Stimulated activated CD4-positive, alpha-beta T cell treated with anti-CD3 and anti-CD28 coated beads, TNF-alpha, amount 100 ng/mL, for 1 hour (primary cell): ENCODE measurements at places on chromosomes 5 and 9.

DNA sequence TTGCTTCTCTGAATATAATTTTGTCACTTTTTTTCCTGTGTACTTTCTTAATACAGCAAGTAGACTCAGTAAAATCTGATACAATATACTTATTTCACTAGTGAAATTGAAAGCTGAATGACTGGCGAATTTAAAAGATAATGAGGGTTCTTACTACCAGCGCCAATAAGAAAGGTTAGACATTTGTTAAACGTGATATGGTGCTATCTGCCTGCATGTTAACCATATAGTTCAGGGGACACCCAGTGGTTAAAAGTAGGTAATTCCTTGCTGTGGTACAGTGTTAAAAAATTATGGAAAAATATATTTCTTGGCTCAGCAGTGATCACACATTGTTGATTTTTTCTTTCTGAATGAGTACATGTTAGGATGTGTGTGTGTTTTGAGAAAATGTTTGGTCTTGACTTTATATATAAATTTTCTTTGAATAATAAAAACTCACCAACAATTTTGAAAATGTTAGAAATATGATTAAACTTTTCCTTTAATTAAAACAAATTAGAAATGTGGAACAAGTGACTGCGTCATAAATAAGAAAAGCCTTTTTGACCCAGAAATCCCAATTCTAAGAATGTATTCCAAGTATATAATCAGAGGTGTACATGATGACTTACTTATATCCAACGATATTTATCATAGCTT, 25.8 kb downstream of the CAST start:
- no peak for DNase-seq

- DNase-seq, result no peak
Observed at GRCh38 chr9:71796100-71796767, 27.9 kb upstream of the CEMIP2 start.

- DNase-seq, result no peak
Observed at GRCh38 chr5:119928974-119929373, 299.6 kb downstream of the FAM170A start.

- DNase-seq, result no peak
Observed at GRCh38 chr9:108021096-108021710, 531.6 kb upstream of the KLF4 start.

- DNase-seq, result no peak
Observed at GRCh38 chr5:166716856-166717492, 1574.5 kb upstream of the WWC1 start.

- DNase-seq, result no peak
Observed at GRCh38 chr5:125961150-125961549, 462.1 kb upstream of the GRAMD2B start.

- DNase-seq, result no peak
Observed at GRCh38 chr5:151684690-151685361, 1.9 kb downstream of the SPARC start.

DNA sequence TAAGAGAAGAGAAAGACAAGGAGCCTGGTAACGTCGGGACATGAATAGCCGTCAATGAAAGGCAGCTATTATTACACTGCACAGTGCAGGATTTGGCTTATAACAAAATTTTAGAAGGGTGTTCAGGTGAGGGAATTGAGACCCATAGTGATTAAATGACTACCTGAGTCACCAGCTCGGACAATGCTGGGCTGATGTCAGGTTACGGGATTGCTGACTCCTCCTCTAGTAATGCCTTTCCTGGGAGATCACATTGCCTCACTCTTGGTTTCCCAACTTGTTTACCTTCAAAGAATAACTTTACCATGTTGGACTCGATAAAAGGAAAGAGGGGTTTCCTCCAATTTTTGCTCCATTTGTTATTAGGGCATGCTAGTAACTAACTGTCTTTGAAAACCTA, 132.6 kb downstream of the GHR start:
- DNase-seq, result no peak

DNA sequence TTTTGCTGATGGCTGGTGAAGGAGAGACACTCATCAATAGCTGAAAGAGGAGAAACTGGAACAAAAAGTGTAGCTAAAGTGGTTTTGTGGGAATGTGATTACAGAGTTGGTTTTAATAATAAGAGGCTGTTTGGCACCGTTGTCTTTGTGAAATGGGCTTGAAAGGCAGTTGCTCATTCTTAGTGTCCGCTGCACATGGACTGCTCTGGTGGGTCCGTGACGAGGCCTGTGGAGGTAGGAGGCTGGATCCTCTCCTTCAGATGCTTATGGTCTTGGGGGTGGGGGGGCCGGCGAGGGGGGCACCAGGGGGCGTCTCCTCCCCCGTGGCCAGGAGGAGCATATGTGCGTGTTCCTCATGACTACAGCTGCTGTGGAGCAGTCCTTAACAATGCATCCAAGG, 29.8 kb downstream of the FUBP3 start:
- no peak for DNase-seq

GRCh38 chr5:149757197-149757947, 27.3 kb downstream of the PPARGC1B start:
- DNase-seq, result no peak

DNA sequence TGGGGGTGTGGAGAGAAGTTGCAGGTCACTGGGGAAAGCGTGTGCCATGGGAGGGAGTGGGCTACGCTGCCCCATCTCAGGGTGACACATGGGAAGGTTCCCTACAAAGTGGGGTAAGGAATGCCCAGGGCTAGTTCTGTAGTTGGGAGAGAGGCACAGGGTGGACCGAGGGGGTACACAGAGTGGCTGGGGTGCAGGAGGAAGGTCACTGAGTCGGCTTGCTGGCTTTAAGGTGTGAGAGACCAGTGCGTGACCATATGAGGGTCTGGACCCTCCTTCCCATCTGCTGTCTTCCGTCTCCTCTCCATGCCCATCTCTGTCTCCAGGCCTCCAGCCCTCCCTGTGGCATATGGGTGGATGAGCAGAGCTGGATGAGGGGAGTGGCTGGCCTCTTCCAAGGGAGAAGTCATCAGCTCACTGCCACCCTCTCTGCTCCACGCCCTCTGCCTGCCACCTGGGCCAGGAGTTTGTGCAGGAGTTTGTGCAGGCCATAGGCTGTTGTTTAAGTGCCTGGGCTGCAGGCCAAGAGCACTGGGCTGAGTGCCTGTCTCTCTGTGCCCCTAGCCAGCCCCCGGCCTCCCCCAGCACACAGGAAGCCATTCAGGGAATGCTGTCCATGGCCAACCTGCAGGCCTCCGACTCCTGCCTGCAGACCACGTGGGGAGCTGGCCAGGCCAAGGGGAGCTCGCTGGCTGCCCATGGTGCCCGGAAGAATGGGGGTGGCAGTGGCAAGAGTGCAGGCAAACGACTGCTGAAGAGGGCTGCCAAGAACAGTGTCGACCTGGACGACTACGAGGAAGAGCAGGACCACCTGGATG, 96.8 kb downstream of the PHF2 start:
- DNase-seq, result no peak

- no peak for DNase-seq
Observed at GRCh38 chr5:153714798-153715197, 224.3 kb downstream of the GRIA1 start.

DNA sequence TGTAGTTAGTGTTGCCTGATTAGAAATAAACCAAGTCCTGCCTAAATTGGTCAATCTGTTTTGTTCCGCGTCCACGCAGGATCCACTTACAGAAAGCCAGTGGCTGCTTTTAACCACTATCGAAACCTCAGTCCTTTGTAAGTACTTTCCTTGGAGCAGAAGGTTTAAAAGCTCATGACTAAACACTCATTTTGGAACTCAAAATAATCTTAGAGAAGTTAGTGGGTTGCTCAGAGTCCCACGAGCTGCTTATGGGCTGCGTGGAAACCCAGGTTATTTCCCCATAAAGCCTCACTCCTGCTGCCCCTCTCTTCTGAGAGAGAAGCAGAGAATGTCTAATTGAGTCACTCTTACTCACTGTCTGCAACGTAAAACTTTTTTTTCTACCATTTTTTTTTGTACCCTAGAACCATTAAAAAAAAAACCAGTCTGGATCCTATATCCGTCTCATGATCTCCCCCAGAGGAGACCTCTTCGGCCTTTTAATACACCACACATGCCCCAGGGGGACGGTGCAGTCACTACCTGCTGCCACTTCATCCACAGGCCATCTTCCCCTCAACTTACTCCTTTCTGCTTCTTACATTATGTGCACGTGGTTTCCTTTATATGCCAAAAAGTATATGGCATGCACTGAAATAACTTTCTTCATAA, 7.6 kb downstream of the BASP1 start:
- DNase-seq, result no peak

GRCh38 chr5:17343675-17344074, 126.2 kb downstream of the BASP1 start:
- DNase-seq, result no peak

- no peak for DNase-seq
Observed at GRCh38 chr9:81622471-81623255, 66.7 kb downstream of the TLE1 start.

DNA sequence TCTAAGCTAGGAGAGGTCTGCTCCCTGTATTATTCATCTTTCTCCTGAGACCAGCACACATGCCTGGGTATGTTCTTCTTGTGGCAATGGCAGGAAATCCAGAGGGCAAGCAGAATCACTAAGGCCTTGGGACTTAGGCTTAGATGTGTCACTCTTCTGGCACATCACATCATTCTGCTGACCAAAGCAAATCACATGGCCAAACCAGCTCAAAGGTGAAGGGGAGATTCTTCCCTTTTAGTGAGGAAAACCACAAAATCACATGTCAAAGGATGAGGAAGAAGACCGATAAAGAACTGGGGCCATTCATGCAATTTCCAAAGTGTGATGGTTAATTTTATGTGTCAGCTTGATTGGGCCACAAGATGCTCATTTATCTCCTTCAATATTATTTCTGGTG, 5.7 kb upstream of the AGGF1 start:
- DNase-seq, result no peak

DNA sequence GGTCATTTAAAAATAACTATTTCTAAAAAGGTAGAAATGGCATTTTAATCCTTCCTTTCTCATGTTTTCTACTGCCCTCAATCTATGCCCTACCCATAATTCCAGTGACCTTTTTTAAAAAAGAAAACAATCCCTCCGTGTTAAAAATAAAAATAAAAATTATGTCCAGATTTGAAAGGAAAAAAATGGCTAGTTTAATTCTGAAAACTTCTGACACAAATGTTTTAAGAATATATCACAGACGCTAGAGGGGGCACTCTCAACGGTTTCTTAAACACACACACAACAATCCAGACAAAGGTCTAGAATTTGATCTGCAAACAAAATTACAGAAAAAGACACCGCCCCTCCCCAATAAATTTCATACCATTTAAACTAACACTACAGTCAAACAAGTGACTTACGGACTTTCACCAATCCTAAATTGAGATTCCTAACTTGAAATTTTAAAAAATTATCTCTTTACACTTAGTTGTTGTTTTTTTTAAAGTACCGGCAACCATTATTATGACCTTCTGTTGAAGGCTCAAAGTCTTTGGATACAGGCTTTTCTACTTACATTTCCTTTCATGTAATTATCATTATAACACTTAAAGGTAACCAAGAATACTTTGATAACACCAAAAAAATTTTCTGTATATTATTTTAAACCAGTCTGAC, 38.2 kb downstream of the CLINT1 start:
- DNase-seq, result no peak

DNA sequence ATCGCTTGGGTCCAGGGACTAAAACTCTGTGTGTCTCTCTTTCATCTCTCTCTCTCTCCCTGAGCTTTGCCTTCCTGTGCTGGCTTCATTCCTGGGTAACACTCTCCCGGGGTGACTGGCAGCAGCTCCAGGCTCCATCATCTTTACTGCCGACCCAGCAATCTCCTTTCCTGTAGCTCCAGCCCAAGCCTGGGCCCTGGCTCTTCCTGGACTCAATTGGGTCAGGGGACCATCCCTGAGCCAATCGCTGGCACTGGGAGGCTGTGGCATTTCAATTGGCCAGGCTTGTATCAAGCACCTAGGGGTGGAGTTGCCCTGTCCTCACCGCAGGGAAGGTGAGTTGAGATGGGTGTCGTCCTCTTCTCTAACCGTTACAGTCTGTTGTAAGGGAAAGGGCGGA, 31.9 kb downstream of the FAM240B start:
- DNase-seq, result no peak

GRCh38 chr5:60417500-60418181, 282.3 kb downstream of the DEPDC1B start:
- no peak for DNase-seq

GRCh38 chr9:16753256-16753655, 117.2 kb downstream of the BNC2 start:
- DNase-seq, result no peak

DNA sequence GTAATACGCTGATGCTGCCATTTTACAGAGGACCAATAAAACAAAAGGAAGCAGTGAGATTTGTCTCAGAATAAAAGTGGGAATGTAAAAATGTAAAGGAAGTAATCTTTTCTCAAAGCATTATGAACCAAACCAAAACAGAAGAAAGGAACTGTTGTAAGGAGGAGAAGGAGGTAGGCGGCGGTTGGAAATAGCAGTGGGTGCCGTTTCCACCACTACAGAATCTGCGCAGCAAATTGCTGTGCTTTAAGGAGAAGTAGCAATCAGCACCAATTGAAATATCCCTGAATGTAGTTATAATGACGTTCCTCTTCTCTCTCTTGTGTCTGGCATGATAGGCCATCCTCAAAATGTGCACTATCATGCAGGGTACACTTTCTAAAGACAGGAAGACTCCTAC, 455.1 kb upstream of the TLE4 start:
- no peak for DNase-seq

DNA sequence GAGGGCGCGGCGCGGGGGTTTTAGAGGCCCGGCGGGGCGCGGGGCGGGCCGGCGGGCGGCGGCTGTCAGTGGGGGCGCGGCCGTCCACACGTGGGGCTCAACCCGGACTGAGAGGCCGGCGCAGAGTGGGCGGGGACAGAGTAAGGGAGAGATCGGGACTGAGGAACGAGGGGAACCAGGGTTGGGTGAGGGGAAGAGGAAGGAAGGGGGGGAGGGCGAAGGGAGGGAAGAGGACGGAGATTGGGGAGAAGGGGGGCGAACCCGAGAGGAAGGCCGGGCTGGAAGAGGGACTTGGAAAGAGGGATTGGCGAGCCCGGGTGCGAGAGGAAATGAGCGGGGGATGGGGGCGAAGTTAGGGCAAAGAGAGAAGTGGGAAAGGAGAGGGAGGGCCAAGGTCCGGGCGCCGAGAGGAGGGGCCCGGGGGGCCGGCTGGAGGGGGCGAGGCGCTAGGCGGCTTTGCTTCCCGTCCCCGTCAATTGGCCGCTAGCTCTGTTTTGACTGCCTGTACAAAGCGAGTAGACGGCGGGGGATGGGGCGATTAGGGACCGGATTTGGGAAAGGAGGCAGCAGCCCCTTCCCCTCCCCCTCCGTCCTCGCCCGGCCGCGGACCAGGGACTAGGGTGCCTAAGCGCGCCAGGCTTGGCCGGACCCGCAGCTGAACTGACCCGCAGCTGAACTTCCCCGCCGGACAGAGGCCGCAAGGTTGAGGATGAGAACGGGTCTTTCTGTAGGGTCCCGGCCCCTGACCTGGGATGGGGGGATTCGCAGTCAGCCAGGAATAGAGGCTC, 399 bp upstream of the FBN2 start:
- no peak for DNase-seq
